ENCODE measurements at places on chromosomes 5 and 9.

DNA sequence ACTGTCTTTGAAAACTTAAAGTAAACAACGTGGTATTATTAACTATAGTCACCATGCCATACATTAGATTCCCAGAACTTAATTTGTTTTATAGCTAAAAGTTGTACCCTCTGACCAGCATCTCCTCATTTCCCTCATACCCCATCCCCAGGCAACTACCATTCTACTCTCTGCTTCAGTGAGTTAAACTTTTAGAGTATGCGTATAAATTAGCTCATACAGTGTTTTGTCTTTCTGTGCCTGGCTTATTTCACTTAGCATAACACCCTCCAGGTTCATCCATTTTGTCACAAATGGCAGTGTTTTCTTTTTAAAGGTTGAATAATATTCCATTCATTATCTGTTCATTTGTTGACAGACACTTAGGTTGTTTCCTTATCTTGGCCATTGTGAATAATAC is 14.2 kb downstream of the COMMD10 start:
- DNase-seq: no peak

DNA sequence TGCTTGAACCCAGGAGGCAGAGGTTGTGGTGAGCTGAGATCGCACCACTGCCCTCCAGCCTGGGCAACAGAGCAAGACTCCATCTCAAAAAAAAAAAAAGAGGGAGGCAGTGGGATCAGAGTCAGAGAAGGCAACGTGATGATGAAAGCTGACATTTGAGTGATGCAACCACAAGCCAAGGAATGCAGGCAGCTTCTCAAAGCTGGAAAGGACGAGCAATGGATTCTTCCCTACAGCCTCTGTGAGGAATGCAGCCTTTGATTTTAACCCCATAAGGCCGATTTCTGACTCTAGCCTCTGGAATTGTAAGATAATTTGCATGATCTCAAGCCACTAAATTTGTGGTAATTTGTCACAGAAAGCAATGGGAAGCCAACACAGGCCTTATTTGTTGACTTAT is 9.8 kb downstream of the TGFBI start:
- DNase-seq: no peak

DNA sequence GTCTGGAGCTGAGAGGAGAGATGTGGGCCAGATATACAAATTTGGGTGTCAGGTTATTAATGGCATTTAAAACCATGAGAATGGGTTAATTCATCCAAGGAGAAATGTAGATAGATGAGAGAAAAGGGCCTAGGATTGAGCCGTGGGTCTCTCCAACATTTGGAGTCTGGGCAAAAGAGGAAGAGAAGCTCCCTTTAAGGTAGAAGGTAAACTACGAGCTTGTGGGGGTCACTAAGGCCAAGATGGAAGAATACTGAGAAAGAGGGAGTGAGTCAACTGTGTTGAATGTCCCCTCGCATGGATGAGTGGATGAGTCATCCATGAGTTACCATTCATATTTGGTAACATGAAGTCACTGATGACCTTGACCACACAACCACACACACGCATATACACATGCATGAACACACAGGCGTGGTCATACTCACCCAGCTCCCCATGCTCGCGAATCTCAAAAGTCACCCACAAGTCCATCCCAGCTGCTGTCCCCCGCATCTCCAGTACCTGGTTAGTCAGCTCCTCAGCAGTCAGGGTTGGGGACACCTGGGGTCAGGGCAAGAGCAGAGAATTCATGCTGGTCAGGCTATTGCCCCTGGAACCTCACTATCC is 6.8 kb upstream of the FCHSD1 start:
- no peak for DNase-seq

DNA sequence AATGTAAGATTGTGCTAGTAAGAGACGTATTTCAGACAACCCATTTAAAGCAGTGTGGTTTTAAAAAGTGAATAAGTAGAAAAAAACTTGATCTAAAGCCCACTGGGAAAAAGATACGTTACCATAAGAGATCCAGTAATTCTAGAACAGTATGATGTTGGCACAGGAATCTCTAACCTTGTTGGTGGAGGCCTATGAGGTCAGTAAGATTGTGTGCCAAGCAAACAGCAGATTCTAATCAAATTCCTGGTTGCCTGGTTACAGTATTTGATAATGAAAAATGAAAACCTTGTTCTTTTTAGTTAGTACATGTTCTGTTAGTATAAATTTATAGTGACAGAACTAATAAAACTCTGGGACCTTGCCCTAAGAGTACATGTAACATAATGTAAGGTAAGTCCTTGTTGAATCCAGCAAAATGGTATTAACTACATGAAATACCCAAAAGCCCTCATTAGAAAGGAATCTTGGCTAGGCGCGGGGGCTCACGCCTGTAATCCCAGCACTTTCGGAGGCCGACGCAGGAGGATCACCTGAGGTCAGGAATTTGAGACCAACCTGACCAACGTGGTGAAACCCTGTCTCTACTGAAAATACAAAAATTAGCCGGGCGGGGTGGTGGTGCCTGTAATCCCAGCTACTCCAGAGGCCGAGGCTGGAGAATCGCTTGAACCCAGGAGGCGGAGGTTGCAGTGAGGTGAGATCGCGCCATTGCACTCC is 33.2 kb upstream of the DMXL1 start:
- DNase-seq: no peak

DNA sequence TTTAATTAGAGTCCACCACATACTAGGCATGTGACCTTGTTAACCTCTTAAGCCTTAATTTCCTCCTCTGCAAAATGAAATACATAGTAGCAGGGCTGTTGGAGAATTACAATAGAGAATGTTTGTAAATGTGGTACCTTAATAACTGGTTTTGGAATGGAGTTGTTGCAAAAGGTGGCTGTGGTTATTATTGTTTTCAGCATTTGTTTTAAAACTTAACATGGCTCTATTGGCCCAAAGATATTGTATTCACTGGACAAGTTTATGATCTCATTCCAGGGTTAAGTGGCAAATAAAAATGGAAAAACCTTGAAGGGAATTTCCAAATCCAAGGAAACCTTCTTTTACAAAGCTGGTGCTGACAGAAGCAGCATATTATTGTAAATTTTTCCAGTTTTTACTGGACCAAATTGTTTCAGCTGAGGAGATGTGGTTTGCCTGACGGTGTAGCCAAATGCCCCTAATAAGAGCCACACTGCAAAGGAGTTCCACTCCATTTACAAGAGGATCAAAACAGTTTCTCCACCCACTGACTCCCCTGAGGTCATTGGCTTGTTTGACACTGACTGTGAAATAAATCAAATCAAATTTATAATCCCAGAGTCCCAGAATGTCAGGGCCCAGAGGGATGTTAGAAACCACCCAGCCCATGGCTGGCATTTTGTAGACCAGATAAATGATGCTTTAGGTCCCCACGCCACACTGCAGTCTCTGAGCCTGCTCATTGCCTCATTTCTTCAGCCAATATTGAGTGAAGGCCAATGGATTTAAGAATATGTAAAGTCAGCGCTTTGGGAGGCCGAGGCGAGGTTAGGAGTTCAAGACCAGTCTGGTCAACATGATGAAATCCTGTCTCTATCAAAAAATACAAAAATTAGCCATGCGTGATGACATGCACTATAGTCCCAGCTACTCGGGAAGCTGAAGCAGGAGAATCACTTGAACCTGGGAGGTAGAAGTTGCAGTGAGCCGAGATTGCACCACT is 45.2 kb downstream of the ADRA1B start:
- DNase-seq: no peak

DNA sequence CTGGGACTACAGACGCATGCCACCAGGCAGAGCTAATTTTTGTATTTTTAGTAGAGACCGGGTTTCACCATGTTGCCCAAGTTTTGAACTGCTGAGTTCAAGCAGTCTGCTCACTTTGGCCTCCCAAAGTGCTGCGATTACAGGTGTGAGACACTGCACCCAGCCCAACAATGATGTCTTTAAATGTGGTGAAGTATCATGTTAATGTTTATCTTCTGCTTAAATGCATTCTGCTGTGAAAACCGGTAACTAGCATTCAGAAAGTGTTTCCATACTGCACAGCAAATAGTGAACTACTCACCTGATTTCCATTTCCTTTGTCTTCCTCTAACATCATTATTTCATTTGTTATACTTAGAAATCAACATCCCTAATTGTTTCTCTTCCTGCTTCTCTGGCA is 264.0 kb upstream of the ITGA1 start:
- no peak for DNase-seq

DNA sequence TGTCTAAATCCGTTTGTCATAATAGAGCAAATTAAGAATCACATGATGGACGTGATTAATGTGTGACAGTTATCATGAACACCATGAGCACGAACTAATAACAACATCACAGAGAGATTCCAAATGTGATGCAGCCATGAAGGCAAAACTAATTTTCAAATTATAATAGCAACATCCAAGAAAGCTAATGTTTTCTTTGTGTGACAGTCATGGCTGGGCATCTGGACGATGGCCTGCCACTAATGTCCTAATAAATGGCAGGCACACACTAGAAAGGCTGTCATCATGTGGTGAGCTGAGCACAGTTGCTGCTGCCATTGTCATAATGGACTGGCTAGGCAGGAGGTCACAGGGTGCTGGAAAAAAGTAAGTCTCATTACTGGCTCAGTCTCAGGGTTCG is 280.0 kb upstream of the EFNA5 start:
- no peak for DNase-seq

DNA sequence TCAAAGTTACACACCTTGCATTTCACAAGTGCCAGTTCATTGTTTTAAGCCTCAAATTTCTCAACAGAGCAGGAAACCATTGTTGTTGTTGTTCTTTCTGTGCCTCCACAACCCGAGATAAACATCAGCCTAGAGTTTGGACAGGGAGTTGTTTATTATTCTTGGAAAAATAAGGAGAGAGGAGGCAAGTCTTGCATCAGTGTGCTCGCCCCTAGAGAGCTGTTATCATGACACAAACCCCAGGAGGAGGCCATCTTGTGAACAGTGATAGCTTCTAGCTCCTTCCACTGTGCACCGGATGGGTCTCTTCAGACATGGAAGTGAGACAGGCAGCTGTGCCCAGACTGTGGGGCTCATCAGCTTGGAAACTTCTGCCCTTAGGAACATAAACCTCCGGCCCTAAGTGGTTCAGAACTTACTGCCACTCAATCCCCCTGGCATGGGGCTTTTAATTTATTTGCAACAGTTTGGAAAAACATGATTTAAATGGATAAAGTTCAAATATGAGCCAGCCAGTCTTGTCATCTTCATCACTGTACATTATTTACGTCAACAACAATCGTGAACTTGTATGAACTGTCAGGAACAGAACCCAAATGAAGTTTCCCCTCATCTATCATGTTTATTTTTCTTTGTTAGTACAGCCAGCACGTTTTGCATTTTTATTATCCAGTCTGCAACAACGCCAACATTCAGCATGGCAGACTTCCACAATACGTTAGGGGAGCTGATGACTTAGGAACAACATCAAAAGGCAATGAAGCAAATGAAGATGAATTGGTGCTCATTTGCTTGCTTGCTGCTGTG is 181.7 kb upstream of the S1PR3 start:
- DNase-seq: no peak

GRCh38 chr5:113448252-113448651 is 13.5 kb upstream of the TSSK1B start:
- no peak for DNase-seq

GRCh38 chr9:109199676-109200075 is 32.6 kb upstream of the FRRS1L start:
- no peak for DNase-seq

- DNase-seq: no peak
These were observed 5.4 kb upstream of the MOCS2 start for GRCh38 chr5:53114988-53115387.

DNA sequence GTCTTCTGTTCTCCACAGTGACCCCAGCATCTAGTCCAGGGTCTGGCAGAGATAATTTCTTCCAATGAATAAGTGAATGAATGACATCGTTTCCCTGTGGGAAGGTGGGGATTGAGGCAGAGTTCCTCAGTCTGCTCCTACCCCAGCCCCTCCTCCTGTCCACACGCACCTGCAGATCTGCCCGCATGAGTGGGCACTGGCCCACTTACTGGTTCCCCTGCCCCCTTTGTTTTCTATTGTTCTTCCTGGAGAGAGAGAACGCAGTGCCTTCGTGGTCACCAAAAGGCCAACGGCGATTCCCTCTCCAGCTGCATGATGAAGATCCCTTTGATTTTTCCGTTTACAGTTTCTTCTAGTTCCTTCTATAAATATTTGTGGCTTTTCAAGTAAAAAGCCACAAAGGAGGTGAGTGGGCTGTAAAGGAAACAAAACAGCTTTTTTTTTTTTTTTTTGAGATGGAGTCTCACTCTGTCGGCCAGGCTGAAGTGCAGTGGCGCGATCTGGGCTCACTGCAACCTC is 5.8 kb upstream of the FPGS start:
- no peak for DNase-seq

DNA sequence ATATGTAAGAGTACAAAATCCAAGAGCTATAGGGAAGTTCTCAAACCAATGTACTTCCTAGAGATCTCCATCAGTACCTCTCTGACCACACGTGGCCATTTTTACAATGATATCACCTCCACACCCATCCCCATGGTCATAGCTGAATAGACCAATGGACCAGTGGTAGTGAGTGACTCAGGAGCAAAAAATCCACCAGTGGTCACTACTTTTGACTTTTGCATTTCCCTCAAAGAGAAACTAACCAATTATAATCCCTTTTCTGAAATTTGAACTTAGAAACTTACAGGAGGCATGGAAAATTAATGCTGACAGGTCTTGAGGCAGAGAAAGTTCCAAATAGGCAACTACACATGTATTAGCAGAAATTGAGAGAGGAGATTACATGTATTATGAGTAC is 238.4 kb downstream of the TRPM3 start:
- DNase-seq: no peak

GRCh38 chr9:126722922-126723806 is 81.7 kb upstream of the ZBTB43 start:
- peak; percentile 49 for DNase-seq

DNA sequence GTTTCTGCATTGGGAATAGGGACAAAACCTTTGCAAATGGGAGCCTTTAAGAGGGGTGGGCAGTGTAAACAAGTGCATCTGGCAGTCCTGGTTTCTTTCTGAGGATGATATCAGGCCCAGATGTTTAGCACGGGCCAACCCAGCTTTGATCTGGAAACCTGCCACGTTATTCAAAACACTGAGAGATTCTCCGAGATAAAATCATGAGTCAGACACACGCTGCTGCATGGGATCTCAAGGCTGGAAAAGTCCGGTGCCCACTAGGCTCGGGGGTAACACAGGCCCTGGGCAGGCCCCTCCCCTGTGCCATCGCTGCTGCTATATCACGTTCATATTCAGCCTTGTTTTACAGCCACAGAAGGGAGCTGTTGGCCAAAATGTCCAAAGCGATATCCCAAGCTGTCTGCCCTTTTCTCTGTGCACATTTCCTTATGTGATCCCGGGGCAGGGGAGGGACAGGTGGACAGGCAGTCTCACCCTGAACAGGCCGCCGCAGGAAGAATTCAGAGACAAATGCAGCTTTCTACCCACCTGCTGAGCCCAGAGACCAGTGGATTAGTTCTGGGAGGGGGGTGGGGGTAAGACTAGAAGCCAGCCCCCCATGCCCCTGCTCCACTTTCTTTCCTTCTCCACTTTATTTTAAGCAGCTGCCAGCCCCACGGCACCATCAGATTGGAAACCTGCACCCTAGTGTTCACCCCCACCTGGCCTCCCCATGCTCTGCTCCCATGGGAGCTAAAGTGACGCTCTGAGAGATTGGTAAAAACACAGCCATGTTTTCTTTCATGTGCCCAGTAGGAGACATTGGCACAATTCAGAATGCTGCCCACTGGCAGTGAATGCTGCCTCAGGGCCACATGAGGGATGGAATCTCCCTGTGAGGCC is 63.1 kb downstream of the TMOD1 start:
- no peak for DNase-seq

Data from stimulated activated CD4-positive, alpha-beta T cell treated with anti-CD3 and anti-CD28 coated beads, TNF-alpha, amount 100 ng/mL, for 1 hour (primary cell).